Stimulated activated CD4-positive, alpha-beta T cell treated with anti-CD3 and anti-CD28 coated beads, TNF-alpha, amount 100 ng/mL, for 24 hours (primary cell): ENCODE measurements at places on chromosomes 1 and 21.

GRCh38 chr1:19921310-19921709, 2.1 kb downstream of the PLA2G2E start:
- DNase-seq: no peak

DNA sequence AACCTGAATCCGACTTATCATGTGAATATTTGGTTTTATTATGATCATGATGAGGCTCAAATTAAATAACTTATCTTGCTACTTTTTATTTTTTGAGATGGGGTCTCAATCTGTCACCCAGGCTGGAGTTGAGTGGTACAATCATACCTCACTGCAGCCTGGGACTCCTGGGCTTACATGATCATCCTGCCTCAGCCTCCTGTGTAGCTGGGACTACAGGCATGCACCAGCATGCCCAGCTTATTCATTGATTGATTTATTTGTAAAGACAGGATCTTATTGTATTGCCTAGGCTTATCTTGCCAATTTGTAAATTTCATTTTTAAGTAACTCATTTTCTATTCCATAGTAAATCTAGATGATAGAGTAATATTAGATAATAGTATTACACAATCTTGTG, 84.3 kb downstream of the COL11A1 start:
- DNase-seq: no peak

DNA sequence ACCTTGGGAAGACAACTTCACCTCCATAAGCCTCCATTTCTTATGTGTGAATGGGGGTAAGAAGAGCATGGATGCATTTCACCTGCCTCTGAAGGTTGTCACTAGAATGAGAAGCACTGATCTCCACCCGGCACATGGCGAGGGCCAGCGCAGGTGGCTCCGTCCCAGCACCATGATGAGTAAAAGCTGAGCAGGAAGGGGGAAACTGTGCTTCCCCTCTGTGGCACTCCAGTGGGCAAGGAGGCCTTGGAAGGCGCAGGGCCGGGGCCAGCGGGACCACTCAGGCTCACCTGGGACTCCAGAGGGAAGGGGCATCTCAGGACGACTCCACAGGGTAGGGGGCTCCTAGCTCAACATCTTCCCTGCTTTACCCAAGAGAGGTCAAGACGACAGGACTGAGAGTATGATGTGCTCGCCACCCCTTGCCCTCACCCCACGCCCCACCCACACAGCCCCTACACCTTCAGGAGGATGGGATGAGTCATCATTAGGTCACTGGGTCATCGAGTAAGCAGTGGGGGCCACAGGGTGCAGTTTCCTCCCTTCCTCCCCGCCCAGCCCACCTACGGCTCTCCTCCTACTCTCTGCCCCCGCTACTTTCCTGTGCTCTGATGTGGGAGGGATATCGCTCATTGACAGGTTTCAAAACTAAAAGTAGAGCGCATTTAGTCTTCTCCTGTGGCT, 112.1 kb downstream of the HIVEP3 start:
- peak; percentile 70 for DNase-seq

DNA sequence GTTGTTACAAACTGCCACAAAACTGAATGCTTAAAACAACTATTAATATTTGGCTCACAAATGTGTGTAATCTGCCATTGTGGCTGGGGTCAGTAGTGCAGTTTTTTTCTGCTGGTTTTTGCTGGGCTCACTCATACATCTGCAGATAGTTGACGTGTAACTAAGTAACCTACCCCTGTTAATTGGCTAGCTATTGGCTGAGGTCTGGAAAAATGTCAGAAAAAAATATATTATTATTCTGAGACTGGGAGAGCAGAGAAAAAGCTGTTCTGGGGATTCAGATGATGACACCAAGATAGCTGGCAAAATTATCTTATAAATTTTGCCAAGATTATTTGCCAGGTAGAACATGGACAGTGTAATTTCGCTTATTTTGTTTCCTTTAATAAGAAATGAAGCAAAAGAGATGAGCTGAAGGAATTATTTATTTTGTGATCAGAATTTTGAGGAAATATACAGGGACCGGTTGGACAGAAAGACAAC, 616.1 kb upstream of the ADAMTS5 start:
- DNase-seq: no peak

- DNase-seq: no peak
These were observed 390.4 kb downstream of the PTPRU start for GRCh38 chr1:29626726-29627125.

DNA sequence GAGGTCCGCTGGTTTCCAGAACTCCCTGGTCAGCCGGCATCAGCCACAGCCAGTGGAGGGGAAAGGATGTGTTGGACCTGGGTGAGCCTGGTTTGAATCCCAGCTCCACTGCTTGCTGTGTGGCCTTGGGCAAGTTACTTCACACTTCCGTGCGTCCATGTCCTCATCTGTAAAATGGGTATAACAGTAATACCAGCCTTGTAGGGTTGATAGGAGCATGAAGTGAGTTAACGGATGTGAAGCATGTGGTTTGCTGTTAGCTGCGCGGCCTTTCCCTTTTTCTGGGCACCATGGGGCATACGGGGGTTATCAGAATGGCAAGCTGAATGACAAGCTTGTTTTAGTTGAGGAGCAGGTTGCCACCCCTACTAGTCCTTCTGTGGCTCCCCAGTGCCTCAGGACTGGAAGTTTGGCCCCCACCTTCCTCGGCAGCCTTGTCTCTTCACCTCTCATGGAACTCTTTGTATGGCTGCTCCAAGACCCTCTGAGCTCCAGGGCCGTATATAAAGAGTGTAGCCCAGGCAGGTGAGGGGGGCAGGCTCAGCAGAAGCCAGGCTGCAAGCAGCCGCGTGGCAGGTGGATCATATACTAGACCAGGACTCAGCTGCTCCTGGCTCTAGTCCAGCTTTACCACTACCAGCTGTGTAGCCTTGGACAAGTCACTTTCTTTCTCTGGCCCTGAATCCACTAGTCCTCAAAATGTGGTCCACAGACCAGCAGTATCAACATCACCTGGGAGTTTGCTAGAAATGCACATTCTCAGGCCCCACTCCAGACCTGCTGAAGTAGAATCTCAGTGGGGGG, 95.4 kb downstream of the LACTBL1 start:
- DNase-seq: no peak

DNA sequence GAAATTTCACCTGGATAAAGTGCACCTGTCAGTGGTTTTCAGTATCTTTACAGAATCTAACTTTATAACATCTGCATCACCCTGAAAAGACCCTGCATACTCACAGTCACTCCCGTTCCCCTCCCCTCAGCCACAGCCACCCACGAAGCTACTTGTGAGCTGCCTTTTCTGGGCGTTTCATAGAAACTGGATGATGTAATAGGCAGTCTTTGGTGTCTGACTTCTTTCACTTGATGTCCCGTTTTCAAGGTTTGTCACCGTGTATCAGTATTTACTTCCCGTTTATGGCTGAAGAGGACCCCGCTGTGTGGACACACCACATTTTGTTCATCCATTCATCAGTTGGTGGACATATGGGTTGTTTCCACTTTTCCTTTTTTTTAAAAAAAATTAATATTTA, 47.8 kb upstream of the LRRC3 start:
- DNase-seq: peak; percentile 36

- no peak for DNase-seq
These were observed 59.4 kb upstream of the CYP2J2 start for GRCh38 chr1:59985911-59986515.

- DNase-seq: no peak
These were observed 65.1 kb downstream of the GADD45A start for GRCh38 chr1:67749844-67750690.

DNA sequence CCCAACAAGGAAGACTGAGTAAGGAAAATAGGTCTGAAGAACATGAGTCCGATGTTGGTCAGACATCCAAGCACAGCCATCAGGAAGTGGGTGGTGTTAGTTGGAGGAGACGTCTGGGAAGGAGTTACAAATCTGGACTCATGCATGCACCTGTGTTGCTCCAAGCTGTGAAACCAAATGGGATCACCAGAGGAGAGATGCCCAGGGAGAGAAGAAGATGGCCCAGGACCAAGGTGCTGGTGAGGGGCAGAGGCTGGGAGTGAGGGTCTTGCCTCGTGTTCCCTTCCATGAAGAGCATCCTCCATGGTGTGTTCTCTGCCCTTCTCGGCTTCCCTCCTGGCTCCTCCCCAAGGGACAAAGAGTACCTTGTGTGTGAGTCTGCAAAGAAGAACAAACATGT, 405.6 kb downstream of the NPHP4 start:
- no peak for DNase-seq

GRCh38 chr1:47418681-47419325, 2.7 kb downstream of the FOXE3 start:
- no peak for DNase-seq

DNA sequence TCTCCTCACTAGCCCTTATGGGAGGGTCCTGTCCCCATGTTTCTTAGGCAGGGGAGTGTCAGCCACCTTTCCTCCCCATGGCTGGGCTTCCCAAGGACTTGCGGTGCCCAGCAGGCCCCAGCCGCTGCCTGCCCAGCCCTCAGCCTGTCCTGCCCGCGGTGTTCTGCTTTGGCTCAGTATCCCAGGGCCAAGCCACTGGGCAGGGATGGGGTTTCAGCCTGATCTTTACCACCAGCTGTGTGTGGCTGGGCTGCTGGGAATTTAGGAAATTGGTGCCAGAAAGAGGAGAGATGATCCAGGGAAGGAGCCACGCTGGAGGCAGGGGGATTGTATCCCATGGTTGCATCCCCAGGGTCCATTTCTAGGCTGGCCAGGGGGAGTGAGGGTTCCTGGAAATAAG, 6.9 kb upstream of the IGFN1 start:
- no peak for DNase-seq

GRCh38 chr1:10051656-10052055, 18.9 kb downstream of the UBE4B start:
- DNase-seq: no peak

DNA sequence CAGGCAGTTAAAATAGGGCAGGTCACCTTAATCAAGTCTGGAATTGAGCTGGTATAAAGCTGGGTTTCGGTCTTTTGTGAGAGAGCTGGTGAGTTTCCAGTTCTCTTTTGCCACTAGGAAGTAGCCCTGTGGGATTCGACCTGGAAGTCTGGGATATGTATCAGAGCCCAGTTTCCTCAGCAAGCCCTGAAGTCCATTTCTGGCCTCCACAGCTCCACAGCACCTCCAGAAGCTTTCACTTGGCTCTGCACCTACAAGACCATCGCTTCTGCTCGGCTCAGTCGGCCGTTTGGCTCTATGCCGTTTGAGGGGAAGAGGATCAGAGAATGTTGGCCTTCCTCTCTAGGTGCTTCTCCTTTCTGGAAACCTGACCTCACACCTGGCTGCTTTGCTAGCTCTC, 148.0 kb downstream of the GALNT2 start:
- no peak for DNase-seq

GRCh38 chr21:38714999-38715398, 90.7 kb upstream of the ETS2 start:
- no peak for DNase-seq

DNA sequence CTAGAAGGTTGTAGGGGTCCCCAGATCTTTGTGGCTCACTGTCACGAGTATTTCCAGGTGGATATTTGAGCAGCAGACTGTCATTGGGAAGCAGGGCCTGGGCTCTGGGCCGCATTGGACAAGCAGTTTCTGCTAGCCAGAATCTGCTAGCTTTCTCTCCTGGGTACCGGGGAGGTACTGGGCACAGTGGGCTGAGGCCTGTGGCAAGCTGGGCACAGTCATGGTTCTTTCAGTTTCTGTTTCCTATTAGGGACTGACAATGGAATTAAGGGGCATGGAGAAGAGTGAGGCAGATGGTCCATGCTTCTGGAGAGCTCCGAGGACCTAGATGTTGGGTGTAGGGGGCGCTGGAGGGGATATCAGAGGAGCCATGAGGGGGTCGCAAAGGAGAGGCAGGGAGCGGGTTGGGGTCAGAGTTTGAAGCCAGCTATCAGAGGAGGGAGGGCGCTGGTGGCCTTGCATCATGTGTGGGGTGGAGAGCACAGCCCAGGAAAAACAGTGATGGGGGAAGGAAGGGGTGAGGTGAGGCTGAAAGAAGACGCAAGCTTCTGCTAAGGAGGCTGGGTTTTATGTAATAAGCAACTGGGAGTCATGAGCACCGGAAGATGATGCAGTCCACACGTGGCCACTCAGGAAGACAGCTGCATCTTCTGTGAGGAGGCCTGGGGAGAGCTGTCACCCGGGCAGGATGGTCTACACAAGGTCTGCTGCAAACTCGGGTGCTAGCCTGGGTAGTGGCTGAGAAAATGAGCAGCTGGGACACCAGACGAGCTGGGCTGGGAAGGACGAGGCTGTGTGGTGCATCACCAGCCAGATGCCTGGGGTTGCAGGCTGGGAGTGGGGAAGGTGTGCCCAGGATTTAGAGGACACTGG, 72.7 kb downstream of the IER5 start:
- DNase-seq: no peak

GRCh38 chr1:163709636-163710035, 387.9 kb downstream of the NUF2 start:
- DNase-seq: no peak

DNA sequence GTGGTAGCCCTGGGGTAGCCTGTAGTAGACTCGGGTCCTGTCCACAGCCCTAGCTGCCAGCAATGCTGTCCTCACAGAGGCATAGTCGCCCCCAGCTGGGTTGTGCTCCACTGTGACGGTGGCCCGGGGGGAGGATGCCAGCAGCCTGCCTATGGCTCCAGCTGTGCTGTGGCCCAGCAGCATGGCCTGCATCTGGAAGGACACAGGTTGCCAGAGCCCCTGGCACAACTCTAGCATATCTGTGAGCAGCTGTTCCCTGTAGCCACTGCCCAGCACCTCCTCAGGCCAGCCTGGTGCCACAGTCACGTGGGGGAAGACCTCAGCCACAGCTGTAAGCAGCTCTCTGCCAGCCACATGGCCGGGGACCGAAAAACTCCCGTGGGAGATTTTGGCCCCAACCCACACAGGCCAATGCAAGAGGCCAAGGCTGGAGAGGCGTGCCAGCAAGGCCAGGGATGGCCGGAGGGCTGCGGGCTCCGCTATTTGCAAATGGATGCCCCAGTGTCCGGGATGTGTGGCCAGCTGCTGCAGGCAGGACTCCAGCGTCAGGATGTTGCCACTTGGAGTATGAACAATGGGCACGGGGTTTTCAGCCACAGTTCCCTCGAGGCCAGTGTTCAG, 13.9 kb downstream of the FAM151A start:
- DNase-seq: no peak

DNA sequence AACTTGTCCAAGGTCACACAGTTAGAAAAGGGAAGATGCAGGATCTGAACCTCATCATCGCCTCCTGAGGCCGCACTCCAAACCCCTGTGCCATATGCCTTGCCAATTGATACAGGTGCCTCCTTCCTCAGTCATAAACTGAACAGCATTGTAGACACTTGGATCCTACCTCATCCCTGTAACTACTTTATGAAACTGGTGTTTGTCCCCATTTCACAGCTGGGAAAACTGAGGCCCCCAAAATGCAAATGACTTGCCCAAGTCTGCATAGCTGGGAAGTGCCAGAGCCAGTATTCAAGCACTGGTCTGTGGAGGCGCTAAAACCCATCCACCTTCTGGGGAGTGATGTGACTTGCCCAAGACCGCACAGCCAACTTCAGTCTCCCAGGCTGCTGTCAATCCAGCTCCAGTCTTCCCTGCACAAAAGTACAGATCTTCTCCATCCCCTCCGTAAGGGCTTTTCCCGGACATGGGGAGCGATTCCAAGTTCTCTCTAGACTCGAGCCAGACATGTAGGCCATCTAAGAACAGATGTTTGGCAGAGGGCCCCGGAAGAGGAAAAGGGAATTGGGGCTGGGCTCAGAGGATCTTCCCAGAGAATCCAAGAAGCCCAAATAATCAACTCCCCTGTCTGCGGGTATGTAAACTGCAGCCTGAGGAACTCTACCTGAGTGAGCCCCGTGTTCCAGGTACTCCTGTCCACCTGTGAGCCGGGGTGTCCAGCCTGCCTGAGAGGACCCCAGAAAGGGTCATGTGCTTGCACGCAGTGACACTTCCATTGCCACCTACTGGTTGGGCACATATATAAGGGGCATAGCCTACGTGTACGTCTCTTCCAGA, 60.5 kb downstream of the SYT2 start:
- DNase-seq: no peak
